T-cell (primary cell): ENCODE measurements at places on chromosomes 2 and 18.

DNA sequence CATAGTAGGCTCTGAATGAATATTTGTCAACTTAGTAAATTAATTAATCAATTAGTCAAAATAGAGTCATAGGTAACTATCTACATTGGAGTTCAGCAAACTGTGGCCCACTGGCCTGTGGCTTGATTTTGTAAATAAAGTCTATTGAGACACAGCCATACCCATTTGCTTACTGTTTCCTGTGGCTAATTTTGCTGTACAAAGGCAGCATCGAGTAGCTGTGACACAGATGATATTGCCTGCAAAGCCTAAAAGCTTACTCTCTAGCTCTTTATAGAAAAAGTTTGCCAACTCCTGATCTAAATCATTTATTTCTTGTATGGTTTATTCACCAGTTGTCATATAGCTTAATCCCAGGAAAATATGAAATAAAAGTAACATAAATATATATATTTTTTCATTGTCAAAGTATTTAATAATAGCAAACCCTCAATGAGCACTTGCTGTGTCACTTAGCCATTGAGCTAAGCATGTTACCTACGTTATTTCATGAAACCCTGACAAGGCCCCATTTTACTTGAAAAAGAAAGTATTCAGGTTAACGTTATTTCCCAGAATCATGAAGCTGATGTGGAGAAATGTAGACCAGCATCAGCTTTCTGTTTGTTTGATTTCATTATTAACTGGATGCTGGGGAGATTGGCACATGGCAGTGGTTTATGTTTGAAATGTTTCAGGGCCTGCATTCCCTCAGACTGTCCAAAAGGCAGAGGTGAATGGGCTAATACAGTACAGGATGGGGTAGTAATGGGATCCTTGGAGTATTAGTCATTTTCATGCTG lies 69.6 kb downstream of the ICOS start:
- no peak for DNase-seq

DNA sequence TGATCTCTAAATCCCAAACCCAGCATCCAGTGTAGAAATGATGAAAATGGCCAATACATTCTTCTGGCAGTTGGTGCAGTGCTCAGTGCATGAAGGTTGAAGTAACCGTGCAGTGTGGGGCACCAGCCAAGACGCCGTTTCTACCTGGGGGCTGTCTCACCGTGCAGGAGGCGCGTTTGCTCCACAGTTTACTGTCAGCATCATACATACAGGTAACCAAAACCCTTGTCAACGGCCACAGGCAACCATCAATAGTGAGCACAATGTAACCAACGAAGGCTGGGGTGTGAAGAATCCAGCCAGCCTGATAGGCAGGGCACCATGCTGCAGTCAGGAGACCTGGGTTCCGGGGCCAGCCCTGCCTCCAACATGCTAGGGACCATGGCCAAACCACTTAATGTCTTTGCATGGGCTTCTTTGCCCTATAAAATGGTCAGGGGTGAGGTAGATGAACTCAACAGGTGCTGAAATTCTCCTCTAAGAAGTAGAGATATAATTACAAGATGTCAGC lies 127.5 kb upstream of the ID2 start:
- no peak for DNase-seq

DNA sequence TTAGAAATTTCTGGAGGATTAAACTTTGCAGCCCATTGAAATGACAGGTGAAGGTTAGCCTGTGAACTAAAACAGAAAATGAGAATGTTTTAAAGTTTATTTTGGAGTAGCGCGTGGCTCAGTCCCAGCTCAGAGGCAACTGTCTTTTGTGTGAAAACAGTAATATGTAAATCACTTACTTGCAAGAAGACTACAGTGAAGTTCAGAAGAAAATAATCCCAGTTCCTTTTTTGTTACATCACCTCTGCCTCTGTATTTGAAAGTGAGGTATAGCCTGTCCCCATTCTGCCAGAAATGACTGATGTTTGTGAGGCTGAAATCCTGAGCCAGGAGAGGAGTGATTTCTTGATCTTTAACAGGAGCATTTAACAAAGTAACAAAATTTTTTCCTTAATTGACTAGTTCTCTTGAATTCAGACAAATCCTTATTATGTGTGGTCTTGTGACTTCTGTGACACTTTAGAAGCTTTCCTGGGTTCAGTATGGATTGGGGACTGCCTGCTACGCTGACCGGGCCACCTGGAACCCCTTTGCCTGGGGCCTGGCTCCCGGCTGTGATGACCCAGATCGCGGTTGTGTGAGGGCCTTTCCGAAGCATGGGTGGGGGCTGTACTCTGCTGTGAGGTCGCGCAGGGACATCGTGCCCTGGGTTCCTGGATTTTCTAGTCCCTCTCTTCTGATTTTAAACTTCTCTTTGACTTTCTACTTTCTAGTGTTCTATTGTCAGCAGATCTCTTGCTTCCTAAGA lies 24.3 kb downstream of the TRAPPC12 start:
- DNase-seq: no peak

DNA sequence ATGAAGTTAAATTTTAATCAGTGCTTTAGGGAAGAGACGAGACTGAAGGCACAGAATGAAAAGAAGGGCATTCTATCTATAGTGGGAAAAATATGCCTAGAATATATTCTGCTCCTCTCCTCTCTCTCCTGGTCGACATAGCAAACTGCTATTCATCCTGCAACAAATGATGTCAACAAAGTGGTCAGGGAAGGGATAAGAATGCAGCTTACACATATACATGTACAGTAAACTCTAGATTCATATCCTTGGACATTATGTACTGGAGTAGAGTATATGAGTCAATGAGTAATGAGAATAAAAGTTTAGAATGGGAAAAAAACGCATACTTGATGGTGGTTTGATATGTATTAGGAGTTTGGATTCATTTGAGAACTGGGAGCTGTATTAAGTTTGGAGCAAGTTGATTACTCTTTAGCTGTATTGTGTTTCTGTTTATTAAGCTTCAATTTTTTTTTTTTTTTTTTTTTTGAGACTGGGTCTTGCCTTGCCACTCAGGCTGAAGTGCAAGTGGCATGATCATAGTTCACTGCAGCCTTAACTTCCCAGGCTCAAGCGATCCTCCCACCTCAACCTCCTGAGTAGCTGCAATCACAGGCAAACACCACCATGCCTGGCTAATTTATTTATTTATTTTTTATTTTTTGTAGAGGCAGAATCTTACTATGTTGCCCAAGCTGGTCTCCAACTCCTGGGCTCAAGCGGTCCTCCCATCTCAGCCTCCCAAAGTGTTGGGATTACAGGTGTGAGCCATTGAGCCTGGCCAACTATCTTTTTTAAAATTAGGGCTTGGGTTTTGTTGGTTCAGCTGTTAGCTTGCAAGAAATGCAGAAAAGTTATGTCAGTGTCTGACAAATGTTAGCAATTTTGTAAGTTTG lies 53.8 kb downstream of the STAT1 start:
- DNase-seq: no peak

DNA sequence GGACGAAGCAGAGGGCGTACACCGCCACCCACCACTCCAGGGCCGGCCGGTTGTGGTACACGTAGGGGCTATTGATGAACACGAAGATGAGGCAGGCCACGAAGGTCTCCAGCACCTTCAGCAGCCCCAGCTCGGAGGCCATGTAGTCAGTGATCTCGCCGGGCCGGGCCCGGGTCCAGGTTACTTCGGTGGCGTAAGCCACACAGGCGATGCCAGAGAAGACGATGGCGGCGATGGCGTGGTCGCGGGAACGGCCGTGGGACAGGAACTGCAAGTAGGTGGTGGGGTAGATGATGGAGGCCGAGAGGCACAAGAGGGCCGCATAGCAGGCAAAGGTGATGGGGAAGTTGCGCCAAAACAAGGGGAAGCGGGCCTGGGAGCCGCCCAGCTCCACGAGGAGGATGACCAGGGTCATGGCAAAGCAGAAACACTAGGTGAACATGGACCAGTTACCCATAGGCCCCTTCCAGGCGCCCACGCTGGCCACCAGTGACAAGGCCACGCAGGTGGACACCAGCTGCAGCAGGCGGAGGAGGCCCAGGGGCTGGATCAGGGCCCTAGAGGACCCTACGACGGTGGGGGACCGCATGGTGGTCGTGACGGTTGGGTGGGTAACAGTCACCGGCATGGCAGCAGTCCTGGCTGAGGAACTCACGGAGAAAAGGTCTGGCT lies 128.4 kb upstream of the FAM98A start:
- no peak for DNase-seq

DNA sequence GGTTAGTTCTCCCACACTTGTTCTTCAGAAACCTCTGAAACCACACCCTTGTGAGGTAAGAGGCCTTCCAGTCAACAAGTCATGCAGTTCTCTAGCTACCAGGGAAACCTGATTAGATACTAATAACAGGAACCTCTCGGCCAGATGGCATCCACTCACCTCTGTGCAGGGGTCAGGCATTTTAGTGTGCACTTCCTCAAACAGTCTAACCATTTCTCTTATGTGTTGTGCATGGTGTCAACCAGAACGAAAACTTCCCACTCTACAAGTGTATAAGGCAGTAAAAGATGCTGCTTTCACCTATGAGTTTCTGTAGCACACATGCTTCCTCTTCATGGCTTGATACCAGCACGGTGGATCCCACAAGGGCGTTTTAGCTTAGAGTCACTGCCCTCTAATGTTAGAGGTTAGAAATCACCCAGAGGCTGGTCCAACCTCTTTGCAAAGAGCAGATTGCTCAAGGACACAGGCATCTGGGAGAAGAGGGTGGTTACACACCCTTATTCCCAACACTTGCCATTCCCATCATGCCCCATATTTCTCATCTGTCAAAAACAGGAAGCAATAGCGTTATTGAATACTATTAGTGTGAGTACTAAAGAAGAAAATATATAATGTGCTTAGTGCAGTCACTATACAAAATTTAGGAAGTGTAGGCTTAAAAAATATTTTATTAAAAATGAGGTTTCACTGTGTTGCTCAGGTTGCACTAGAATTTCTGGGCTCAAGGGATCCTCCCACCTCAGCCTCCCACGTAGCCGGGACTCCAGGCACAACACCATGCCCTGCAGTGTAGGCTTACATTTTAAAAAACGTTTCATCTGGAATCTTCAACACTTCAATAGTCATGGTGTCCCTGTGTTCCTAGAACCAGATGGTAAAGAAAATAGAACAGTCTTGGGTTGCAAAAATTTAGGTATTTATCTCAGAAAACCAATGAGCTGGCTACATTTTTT lies 34.5 kb upstream of the RAB31 start:
- DNase-seq: peak; percentile 3

- peak; percentile 41 for DNase-seq
These were observed 203.0 kb downstream of the SOCS6 start for GRCh38 chr18:70491734-70492348.

- DNase-seq: no peak
These were observed 90.2 kb upstream of the SPATS2L start for GRCh38 chr2:200216310-200216709.

- DNase-seq: no peak
These were observed 165.3 kb upstream of the SMAD2 start for GRCh38 chr18:48095726-48096125.

DNA sequence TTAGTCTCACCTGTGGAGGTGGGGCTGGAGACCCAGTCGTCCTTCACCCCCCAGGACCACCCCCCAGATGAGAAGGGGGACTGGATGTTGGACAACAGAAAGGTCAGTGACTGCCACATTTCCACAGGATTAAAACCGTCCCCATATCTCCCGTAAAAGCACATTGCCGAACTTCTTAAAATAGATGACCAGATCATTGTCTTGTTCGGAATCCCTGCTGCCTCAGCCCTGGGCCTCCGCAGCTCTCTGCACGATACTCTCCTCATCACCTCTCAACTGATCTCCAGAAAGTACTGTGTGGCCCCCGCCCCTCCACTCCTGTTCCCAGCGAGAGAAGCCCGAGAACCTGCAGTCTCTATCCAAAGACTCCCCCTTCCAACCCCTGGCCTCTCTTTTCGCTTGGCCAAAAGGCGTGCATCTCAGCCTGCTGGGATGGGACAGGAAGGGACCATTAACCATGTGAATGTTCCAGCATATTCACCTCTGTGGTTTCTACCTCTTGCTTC lies 13.2 kb downstream of the LRRFIP1 start:
- no peak for DNase-seq

GRCh38 chr2:61368687-61369665 lies 101.9 kb downstream of the USP34 start:
- no peak for DNase-seq

GRCh38 chr2:207594264-207594663 lies 30.9 kb downstream of the METTL21A start:
- no peak for DNase-seq

DNA sequence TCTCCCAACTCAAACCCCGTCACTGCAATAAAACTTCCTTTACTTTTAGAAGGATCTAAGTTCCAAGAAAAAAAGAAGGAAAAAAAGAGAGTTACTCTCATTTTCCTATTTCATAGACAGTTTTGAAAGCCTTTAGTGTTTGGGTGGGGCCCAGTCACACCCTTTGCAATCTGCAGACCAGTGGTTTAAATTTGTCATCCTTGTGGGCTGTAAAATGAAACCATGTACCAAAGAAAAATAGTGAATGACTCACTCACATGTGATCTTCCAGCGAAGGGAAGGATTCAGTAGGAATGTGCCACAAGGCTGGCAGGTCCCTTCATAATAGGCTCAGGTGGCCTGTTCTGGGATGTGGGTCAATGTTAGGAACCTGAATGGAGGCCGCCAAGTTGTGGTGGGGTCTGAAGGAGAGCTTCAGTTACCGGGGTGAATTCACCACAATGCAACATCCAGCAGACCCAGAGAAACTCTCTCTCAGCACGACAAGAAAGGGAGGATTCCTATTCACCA lies 28.3 kb downstream of the ANXA4 start:
- no peak for DNase-seq

DNA sequence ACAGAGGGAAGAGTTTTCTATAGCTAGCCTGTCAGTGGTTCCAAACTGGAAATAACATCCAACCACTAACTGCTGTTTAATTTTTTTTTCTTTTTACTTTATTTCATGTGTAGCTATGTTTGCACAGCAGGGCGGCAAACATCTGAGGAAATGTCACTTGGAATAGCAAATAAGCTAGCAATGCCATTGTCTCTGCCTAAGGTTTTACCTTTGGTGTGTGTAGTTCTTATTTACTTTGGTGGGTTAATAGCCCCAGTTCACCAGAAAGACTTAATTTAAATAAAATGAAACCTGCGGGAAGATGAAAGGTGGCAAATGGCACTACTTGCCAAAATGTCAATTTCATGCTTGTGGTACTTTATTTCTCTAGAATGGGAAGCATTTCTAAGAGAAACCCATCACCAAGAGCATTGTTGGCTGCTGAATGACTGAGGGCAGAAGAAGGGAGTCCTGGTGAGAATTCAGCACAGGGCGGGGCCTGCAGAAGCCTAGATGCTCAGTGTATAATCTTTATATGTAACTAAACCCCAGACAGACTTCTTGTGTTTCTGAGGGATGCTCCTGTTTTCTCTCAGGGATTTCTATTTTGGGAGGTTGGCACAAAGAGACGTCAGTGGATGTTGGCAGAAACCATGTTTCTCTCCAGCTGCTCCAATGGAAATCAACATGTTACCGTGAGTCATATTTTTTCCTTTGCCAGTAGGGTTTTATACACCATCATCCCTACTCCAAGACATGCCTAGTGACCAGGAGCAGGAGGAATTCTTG lies 300.4 kb upstream of the NT5C1B start:
- DNase-seq: no peak

- no peak for DNase-seq
These were observed 31.7 kb downstream of the ATP6V1C2 start for GRCh38 chr2:10753156-10753555.

- no peak for DNase-seq
These were observed 353 bp upstream of the NUP35 start for GRCh38 chr2:183123959-183124221.
